ENCODE measurements at places on chromosomes 4 and X.

DNA sequence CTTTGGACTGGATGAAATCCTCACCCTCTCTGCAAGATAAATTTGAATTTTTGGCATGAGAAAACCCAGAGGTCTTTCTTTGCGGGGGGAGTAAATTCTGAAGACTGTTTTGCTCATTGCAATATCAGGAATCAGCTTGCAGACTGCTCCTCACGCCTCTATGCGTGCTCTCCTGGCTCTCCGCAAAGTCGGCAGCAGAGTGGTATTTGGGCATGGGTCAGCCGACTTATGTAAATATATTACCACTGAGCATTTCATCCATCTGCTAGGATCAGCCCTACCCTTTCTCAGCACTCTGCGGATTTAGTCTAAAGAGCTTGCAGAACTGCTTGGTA, 288.0 kb downstream of the ASMT start:
- no peak for DNase-seq

GRCh38 chr4:31126881-31127398, 406.8 kb downstream of the PCDH7 start:
- DNase-seq: no peak

DNA sequence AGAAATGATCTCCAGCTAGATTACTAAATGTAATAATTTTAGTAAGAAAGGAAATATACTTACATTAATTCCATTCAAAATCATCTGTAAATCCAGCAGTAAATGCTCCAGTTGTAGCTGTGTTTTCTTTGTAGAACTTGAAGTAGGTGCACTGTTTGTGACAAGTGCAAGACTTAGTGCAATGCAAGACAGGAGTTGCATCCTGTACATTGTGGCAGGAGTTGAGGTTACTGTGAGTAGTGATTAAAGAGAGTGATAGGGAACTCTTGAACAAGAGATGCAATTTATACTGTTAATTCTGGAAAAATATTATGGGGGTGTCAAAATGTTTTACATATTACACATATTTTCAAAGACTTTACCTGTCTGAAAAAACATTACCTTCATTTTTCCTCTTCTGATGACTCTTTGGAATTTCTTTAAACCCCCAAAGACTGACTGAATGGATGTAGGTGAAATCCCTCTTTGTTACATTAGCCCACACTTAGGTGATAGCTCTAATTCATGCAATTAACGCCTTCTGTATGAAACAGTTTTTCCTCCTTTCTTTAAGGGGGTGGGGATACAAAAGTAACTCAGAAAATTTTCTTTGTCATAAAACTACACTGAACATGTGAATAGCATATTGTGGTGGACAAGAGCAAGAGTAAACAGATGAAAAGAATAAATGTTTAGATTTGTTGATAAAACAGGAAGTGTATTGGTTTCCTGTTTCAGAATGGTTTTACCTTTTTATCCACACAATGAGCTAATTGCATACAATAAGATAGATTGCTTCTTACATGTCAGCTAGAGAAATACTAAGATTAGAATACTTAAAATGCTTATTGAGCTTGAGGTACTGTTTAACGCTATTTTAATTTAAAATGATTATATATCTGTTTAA, at the start of gene IL2:
IL2 (minus strand) TSS at position 495 of the 886 bp plus-strand sequence; CDS start at position 210, 285 bp downstream.
- no peak for DNase-seq

DNA sequence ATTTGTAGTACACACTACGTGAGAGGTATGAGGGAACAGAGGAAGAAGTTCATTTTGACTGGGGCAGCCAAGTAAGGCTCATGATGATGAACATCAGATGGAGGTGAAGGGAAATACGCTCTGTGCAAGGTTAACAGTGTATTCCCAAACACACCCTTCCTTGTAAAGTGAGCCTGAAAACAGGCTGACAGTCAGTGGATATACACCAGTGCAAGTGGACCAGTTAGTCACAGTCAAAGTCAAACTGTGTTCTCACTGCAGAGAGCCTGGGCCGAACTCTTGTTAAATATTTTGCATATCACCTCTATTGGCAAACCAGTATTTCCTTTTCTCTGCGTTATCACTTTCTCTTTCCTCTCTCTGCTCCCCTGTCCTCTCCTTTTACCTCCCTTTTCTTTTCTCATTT, 23.4 kb upstream of the RHOH start:
- DNase-seq: no peak

- DNase-seq: no peak
Observed at GRCh38 chr4:1369479-1370079, 22.6 kb downstream of the UVSSA start.

DNA sequence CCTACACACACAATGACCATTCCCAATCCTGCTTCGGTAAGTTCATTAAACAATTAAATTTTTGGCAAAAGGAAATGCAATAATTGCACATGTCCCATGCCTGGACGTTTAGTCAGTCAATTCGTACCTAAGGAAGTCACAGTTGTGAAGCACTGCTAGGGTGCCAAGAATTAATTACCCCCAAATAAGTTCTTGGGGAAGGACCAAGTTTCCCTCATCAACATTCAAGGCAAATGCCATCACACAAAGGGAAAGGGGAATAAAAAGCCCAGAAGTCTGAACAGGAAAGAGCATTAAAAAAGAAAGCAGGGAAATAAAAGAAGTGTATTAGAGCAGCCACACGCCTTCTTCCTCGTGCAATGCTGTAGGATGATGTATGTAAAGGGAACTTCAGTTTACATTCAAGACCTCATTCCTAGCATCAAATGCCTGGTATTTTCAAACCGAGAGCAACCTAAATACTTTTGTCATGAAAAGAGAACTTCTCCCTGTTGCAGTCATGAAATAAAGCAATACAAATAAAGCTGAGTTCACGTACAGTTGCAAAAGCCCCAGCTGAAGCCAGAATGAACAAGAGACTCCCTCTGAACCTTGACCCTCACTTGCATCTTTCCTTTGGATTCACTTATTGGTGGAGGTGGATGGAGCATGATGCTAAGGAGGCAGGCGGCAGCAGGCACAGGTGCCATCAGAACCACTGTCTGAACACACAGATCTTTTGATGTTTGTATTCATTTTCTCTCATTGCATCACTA, 124.0 kb upstream of the PPARGC1A start:
- no peak for DNase-seq

GRCh38 chrX:97740886-97741285, 857.2 kb downstream of the RPA4 start:
- DNase-seq: no peak

- no peak for DNase-seq
Observed at GRCh38 chr4:107243141-107243781, 207.1 kb upstream of the DKK2 start.

- no peak for DNase-seq
Observed at GRCh38 chrX:134158821-134159512, 78.0 kb upstream of the CCDC160 start.

- DNase-seq: no peak
Observed at GRCh38 chr4:26227601-26228229, 93.1 kb upstream of the RBPJ start.

DNA sequence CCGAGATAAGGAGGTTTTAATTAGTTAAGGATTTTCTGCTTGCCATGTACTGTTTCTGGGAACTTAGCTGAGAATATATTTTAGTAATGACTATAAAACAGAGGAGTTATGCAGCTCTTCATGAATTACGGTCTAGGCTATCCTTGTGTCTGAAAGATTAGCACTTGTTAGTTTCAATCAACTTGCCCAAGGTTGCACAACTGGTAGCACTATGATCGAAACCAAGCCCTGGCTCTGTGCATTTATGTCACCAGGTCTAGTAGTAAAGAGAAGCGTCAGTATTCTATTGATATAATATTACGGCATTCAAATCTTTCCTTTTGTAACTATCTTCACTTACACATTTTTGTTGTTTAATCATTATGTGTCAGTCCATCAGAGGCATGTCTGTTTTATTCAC, 176.0 kb downstream of the TLL1 start:
- no peak for DNase-seq

- DNase-seq: no peak
Observed at GRCh38 chrX:153791104-153791852, 2.9 kb downstream of the IDH3G start.

GRCh38 chr4:104593019-104593418, 98.3 kb upstream of the CXXC4 start:
- peak; percentile 14 for DNase-seq

GRCh38 chr4:118282692-118283091, 70.1 kb downstream of the PRSS12 start:
- no peak for DNase-seq

DNA sequence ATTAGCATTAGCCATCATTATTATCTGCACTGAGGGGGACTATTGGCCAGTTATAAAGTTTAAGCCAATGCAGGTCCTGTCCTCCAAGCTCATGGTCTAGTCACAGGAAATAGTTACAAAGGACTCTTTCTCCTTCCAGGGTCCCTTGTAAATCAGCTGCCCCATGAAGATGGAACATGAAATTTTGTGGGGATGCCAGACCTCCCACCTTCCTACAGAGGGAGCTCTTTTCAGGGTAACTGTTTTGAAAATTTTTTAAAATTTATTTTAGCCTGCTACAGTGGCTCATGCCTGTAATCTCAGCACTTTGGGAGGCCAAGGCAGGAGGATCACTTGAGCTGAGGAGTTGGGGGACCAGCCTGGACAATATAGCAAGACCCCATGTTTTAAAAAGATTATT, 124.4 kb upstream of the SLC34A2 start:
- DNase-seq: no peak

GRCh38 chr4:15500701-15501100, 31.0 kb downstream of the CC2D2A start:
- DNase-seq: no peak

DNA sequence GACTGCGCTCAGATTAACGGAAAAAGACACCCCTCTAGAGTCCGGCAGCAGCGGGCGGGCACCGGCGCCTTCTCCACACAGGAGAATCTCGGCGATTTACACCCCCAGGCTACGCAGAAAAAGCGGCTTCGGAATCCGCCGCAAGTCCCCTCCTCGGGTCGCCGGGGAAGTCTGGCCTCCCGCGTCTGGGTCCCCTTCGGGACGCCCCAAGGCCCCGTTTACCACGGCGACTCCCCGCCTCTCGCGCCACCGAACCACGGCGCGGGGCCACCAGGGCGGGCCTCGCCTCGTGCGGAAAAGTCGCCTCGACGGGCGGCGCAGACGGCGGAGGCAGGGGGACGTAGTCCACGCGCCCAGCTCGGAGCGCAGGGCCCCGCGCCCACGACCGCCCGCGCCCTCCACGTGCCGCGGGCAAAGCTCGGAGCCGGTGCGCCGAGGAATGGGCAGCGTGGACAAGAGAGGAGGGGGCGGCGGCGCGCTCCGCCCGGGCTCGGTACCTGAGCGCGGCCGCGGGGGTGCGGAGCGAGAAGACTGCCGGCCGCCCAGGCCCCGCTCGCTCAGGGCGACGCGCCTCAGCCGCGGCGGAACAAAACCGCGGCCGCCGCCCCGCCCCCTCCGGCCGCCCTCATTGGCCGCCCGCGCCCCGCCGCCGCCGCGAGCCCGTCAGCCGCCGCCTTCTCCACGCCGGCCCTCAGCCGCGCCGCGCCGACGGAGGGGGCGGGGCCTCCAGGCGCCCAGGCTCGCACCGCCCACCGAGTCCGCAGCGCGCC, at the start of gene FAM53A:
FAM53A (minus strand) TSS at position 578 of the 770 bp plus-strand sequence. CDS start 15,572 bp downstream, outside the sequence.
- DNase-seq: no peak

- no peak for DNase-seq
Observed at GRCh38 chrX:20527558-20528011, 260.9 kb upstream of the RPS6KA3 start.

DNA sequence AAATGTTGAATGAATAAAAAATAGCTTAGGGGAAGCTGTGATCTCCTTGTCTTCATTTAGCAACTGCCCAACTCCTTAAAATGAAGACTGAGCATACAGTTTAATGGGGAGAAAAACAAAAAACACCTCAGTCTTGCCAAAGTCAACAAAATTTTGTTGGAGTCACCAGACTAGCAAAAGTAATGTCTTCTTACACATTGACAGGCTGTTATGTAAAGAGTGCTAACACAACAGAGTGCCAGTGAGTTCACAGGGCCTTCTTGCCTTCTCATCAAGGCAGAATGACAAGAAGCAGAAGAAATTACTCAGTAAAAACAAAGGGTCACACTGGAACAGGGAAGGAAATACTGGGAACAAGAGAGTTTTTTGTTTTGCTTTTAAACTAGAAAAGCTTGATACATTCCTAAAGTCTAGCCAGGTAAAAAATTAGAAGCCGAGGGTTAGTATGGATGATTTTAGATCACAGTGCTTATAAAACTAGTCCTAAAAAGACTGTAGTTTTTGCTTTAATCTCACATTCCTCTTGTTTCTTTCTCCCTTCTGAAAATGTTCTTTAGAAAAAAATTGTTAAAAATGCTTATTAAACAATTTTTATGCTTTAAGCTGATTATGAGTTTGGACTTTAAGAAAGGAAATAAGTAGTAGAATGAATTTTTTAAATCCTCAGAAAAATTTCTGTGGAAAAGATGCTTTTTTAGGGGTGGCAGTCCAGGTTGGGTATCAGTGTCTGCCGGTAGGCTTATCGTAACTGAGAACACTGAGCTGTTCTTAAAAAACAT, 38.7 kb upstream of the FRAS1 start:
- DNase-seq: no peak

- DNase-seq: no peak
Observed at GRCh38 chr4:176393306-176394013, 73.7 kb downstream of the SPCS3 start.

DNA sequence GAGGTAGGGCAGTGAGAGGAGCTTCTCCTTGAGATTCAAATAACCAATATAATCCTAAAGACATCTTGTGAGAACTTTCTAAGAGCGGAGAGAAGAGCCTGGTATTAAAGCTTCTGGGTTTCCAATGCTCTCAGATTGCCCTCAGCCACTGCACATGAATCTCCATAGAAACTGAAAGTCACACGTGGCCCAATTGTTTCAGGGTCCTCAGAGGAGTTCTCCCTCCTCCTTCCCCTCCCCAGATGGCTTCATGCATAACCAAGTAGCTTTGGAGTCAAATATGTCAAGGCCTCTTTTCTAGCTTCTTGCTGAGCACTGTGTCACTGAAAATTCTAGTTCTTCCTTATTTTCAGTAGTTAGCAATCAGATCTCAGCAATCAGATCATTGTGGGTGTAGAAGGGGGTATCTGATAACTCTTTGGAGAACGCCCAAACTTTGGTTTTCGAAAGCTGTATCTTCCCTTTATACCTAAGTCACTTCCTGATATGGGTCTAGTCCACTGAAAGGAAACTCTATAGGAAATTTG, 2.2 kb downstream of the BTK start:
- no peak for DNase-seq

GRCh38 chrX:39688576-39689375, 409.0 kb downstream of the BCOR start:
- DNase-seq: no peak

GRCh38 chrX:39519030-39519488, 578.7 kb downstream of the BCOR start:
- no peak for DNase-seq

- DNase-seq: no peak
Observed at GRCh38 chrX:105650986-105651385, 171.4 kb upstream of the NRK start.

DNA sequence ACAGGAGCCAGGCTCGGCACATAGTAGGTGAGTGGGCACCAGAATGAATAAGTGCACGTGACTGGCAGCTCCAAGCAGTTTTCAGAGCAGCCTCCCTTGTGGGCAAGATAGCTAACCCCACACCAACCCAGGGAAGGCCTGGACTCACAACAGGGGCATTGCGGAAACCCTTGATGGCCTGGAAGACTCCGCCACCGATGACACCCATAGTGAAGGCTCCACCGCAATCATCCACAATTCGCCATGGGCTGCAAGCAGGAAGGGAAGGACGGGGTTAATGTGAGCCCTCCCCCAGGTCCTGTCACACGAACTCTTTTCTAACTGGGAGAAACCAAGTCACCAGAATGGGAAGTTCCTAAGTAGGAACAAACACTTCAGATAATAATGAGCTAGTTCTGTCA, 957 bp downstream of the TIMM17B start:
- no peak for DNase-seq

GRCh38 chr4:177451108-177451500, 8.9 kb upstream of the AGA start:
- DNase-seq: no peak

GRCh38 chrX:9767375-9767774, 1.7 kb upstream of the GPR143 start:
- no peak for DNase-seq
